ENCODE measurements at places on chromosomes 4 and X.
A peak's percentile ranks its signal among the peaks of the same experiment; 100 is the strongest.

DNA sequence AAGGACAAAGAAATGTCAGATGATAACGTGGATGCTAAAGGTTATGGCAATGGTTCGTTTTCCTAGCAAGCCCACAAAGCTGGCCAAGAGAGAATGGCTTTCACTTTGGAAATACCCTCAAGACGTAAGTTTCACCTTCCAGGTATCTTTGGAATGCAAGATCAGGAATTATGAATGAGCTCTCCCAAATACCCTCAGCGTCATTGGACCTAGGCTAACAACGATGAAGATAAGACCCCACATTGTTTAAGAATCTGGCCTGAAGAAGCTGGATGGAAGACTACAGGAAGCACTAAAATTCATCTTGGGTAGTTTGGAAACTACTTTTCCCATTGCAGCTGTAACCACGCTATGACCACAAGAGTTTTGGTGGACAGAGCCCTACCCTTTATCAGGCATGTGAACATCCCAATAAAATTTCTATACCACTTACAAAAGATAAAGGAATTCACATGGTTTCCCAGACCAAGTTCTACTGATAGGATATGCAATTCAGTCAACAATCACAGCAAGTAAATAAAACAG is 111.9 kb downstream of the KDR start:
- no peak for DNase-seq

DNA sequence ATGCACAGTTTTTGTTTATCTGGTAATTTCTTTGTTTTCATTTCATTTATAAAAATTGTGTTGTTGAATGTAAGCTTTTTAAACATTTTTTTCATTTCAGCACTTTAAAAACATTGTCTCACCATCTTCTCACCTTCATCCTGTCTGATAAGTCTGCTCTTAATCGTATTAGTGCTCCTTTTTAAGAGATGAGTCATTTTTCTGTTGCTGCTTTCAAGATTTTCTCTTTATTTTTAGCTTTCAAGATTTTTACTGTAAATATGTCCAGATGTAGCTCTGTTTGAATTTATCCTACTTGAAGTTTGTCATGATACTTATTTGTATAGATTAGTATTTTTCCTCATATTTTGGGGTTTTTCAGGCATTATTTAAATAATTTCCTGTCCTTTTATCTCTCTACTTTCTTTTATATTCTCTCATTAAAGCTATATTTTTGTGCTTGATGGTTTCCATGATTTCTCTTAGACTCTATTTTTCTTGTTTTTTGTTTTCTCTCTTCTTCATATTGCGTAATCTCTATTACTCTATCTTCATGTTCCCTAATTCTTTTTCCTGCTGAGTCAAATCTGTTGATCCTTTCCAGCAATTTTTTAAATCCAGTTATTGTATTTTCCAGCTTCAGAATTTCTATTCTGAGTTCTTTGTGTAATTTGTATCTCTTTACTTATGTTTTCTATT is 1400.4 kb upstream of the PCDH7 start:
- DNase-seq = no peak

- no peak for DNase-seq
Observed at GRCh38 chr4:41120297-41121217, 93.8 kb downstream of the APBB2 start.

GRCh38 chr4:165209796-165210195 is 2.4 kb downstream of the KLHL2 start:
- DNase-seq = no peak

DNA sequence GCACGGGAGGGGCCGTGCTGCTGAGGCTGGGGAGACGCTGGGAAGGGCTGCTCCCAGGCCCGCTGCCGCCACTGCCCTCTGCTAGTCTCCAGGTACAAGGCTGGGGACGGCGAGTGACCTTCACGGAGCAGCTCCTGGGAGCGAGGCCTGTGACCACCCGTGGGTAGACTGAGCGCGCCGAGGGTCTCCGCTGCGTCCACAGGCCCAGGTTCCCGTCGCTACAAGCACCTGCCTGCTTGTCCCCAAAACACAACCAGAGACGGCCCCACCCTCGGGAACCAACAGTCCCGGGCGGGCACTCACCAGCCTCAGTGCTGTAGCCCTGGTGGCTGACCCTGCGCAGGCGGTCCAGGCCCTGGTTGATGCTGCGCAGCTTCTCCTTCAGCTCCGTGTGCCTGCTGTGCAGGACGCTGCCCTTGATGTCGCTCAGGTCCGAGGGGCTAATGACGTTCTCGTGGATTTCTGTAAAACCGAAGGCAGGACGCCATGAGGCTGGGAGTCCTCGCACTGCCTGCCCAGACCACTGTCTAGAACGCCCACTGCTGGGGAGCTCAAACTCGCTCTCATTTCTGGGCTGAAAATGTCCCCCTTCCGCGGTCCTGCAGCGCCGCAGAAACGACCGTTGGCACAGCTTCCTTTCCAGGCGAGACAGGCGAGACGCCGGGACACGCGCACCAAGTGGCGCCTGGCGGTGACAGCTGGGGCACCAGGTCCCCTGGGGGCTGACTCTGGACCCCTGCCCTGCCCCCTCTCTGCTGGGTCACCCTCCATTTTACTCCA is 14.3 kb downstream of the LRPAP1 start:
- no peak for DNase-seq

DNA sequence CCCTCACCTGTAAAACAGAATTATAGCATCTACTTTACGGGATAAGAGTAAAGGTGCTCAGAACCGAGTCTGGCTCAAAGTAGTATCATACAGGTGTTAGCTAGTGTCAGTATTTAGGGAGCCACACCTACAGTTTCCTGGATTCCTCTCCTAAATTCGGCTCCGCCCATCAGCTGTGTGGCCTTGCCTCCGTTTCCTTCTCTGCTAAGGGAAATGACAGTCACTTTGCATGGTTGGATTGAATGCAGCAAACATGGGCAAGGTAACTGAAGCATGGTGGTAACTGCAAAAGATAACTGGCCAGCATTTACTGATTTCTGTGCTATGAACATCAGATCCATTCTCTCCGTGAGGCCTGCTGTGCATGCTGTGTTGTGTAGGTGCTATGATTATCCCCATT is 2.8 kb downstream of the PPP1R3F start:
- DNase-seq = no peak

- peak; percentile 43 for DNase-seq
Observed at GRCh38 chrX:154490021-154490413, 412 bp downstream of the SLC10A3 start.

DNA sequence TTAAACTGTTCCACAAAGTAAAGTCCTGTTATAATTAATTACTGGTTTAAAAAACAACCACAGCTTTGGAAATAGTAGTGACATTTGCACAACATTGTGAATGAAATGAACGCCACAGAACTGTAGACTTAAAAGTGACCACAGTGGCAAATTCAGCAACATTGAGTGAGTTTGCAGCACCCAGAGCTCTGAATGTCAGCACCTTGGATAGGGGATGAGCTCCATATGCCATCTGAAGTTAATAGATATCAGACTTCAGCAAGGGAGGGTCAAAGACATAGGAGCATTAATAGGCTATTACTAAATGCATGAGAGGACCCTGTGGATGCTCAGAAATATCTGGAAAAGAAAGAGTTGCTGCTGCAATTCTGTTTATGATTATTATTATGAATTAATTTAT is 55.3 kb upstream of the KCNIP4 start:
- no peak for DNase-seq

DNA sequence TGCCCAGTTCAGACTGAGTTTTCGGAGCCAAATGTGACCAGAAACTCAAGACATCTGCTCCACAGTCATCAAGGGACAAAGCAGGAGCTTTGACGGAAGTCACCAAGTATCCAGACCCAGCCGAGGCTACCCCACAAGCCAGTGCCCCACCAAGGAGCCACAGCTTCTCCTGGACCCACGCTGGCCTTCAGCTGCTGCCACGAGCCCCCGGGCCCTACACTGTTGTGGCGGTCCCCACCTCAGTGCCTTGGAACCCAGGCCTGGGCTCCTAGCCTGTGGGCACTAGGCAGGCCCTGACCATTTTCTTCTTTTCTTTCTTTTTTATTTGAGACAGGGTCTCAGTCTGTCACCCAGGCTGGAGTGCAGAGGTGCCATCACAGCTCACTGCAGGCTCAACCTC is 82.1 kb upstream of the NKX1-1 start:
- DNase-seq = no peak

- no peak for DNase-seq
Observed at GRCh38 chrX:119624951-119625668, 18.9 kb upstream of the NKRF start.

DNA sequence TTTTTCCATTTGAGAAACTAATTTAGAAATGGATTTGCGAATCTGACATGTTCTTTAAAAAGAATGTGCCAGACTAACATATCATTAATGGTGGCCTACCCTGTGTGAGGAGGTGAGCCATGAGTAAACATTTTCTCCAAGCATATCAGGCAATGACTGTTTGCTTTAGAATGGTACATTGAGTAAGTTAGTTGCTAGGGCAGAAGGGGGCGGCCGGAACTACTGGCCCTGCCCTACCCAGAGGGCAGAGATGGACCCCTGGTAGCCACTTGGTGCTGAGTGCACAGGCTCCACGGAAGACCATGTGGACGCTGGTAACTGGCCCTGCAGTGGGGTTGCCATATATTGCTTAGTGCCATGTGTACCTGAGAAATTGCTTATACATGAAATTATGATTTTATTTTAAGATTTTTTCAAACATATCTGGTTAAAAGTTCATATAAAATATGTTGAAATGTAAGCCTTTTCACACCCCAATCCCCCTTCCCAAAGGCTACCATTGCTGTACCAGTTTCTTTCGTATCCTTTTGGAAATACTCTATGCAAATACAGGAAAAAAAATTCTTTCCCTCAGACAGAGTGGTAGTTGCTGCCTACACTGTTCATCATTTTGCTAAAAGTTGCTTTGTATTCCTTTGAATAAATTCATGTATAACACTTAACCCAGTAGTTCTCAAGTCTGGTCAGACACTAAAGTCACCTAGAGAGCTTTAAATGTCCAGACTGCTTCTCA is 8.8 kb downstream of the FNIP2 start:
- DNase-seq = no peak

DNA sequence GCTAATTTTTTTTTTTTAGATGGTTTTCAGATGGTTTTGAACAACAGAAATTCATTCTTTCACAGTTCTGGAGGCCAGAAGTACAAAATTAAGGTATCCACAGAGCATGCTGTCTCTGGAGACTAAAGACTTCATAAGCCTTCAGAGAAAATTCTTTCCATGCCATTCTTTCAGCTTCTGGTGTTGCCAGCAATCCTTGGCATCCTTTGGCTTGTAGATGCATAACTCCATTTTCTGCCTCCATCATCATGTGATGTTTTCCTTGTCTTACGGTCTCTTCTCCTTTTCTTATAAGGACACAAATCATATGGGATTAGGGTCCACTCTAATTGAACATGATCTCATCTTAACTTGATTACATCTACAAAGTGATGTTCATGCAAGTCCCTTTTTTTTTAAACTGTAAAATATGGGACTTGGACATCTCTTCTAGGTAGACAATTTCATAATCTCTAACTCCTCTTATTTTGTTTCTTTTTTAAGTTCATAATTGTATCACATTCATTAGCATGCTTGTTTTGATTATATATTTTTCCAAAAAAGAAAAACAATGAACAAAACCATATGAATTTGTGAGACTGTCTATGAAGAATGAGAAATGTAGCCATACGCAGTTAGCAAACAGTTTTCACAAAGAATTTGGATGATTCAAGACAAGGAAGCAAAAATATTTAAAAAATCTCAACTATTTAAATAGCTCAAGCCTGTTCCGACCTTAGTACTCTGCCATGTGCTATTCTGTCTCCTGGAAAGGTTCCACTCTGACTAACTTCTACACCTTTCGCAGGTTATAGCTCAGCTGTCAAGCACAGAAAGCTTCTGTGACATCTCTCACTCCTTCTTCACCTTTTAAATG is 53.1 kb upstream of the GIMD1 start:
- DNase-seq = no peak

DNA sequence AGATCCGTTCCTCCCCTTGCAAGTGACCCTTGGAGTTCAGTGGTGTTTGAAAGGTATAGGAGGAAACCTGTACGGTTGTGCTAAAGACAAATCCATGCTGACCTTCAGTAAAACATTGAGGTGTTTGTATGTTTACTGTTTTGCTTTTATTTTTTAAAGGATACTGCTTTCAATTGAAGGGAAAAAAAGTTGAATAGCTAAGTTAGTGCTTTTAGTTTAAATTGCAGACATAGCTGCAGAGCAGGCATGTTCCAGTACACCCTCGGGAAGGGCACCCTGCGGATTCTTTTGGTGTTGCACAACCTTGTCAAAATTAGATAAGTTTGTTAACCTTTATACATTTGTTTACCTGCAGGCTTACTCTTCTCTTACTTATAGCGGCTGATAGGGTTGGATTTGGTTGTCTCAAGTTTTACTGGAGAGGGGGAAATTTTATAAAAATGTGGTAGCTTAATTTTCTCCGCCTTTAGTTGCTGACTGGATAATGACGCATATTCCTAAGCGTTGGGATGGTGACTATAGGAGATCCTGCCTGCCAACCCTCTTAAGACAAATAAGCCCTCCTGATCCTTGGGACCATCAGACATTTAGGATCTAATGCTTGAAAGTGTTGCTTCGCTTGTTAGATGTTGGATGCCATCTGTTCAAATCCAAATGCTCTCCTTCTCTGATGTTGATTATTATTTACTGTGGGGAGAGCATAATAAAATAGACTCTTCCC is 2.0 kb downstream of the RAPGEF2 start:
- no peak for DNase-seq

DNA sequence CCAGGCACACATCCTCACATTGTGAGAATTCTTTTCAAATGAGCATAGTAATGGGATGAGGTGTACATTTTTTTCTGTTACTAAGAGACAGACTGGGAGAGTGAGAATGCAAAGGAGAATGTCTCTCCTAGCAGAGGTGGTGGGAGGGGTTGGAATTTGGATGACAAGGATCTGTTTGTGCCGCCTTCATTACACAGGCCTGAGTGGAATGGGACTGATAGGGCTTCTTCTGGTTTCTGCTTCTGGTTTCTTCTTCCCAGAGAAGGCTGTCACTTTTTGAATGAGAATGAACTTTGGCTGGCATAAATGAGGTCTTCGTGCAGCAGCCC is 55.4 kb downstream of the C4orf51 start:
- DNase-seq = no peak

DNA sequence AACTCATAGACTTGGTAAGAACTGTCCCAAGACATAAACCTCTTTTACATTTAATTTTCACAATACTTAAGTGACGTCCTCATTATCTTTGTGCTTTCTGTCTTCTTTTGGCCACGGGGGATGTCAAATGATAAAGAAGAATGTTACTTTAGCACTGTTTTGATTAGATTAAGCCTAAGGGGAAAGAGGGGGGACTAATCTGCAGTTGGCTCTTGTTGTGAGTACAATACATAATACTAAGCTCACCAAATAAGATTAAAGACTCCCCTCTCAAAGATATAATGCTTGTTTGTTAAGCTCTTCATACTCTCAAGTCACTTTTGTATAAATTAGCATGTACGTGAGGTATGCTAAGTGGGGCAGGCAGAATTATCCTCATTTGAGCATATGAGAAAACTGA is 36.5 kb downstream of the OCRL start:
- DNase-seq = no peak

DNA sequence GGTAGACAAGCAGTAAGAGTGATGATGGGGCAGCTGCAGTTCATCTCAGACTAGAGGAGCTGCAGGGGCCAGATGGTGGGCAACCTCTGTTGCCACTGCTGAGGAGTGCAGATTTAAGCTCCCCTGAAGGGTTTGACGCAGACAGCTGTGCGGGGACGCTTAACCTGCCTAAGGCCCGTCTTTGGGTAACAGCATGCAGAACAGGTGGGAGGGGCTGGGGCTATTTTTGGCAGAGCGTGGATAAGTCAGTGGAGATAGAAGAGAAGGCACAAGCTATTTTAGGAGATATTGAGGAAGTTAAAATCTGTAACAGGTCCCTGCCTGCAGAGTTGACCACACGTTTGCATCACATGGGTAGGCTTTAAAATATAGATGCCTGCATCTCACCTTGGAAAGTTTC is 10.5 kb downstream of the CD99 start:
- no peak for DNase-seq

Measured in SK-N-SH (cell line).